ENCODE measurements at places on chromosomes 7 and 10. TPM values are rescaled to one million over a fixed set of nuclear protein-coding genes. Genes with fewer than 3 reads are reported as not detected.

GIMAP6 gene
- 171 TPM for total RNA-seq

FGL2 gene
- total RNA-seq, result under 0.01 TPM

UPK3B gene
- total RNA-seq, result not detected

SYNPO2L gene
- not detected for total RNA-seq

RELN gene
- 59.3 TPM for total RNA-seq

EVX1 gene
- not detected for total RNA-seq

ENKUR gene
- total RNA-seq, result 0.19 TPM

TRIM4 gene
- total RNA-seq, result 22.2 TPM

CLRN3 gene
- total RNA-seq, result not detected

BAIAP2L1 gene
- total RNA-seq, result 0.76 TPM

KIAA1549 gene
- 5.0 TPM for total RNA-seq

MMD2 gene
- not detected for total RNA-seq

STOX1 gene
- total RNA-seq, result under 0.01 TPM

NRP1 gene
- total RNA-seq, result 219 TPM

BICC1 gene
- 0.48 TPM for total RNA-seq

GJD4 gene
- not detected for total RNA-seq

FOXI2 gene
- not detected for total RNA-seq

LIPJ gene
- total RNA-seq, result not detected

PRR15 gene
- 0.48 TPM for total RNA-seq

ASAH2 gene
- 0.86 TPM for total RNA-seq

TCAF2 gene
- total RNA-seq, result 17.3 TPM

PRKRIP1 gene
- total RNA-seq, result 16.9 TPM

CCL24 gene
- not detected for total RNA-seq

KRIT1 gene
- total RNA-seq, result 41.2 TPM

FGFR2 gene
- not detected for total RNA-seq

DMBT1 gene
- not detected for total RNA-seq

LIPK gene
- not detected for total RNA-seq

CALHM1 gene
- total RNA-seq, result not detected

SLC4A2 gene
- total RNA-seq, result 80.7 TPM

CXCL12 gene
- total RNA-seq, result 6.5 TPM

MYOF gene
- 383 TPM for total RNA-seq

ZNF107 gene
- 4.6 TPM for total RNA-seq

GRID1 gene
- total RNA-seq, result not detected

C10orf53 gene
- total RNA-seq, result not detected

PDE1C gene
- total RNA-seq, result 1.8 TPM

SPDYE9 gene
- total RNA-seq, result not detected

MBLAC1 gene
- 2.9 TPM for total RNA-seq

C10orf143 gene
- total RNA-seq, result 1.6 TPM

PTPN20 gene
- total RNA-seq, result 0.19 TPM

CC2D2B gene
- 0.86 TPM for total RNA-seq

ADCK2 gene
- 24.2 TPM for total RNA-seq

SPDYE2B gene
- not detected for total RNA-seq

MTG1 gene
- total RNA-seq, result 40.5 TPM

CCDC6 gene
- total RNA-seq, result 36.4 TPM

CYP2C9 gene
- total RNA-seq, result not detected

SRRM3 gene
- 0.67 TPM for total RNA-seq

PPRC1 gene
- 29.7 TPM for total RNA-seq

LYZL2 gene
- total RNA-seq, result not detected

HTR7 gene
- under 0.01 TPM for total RNA-seq

FKBP6 gene
- not detected for total RNA-seq

AP4M1 gene
- 20.8 TPM for total RNA-seq

VSIR gene
- total RNA-seq, result 12.7 TPM

COL13A1 gene
- 16.7 TPM for total RNA-seq

SHH gene
- 0.33 TPM for total RNA-seq

Data from vein endothelial cell (primary cell).